ENCODE measurements at places on chromosomes 2 and 18.
A peak's percentile ranks its signal among the peaks of the same experiment; 100 is the strongest.

GRCh38 chr2:55917117-55917516 is 6.5 kb downstream of the EFEMP1 start:
- DNase-seq: no peak

GRCh38 chr18:57741273-57741672 is 61.8 kb downstream of the ATP8B1 start:
- no peak for DNase-seq

DNA sequence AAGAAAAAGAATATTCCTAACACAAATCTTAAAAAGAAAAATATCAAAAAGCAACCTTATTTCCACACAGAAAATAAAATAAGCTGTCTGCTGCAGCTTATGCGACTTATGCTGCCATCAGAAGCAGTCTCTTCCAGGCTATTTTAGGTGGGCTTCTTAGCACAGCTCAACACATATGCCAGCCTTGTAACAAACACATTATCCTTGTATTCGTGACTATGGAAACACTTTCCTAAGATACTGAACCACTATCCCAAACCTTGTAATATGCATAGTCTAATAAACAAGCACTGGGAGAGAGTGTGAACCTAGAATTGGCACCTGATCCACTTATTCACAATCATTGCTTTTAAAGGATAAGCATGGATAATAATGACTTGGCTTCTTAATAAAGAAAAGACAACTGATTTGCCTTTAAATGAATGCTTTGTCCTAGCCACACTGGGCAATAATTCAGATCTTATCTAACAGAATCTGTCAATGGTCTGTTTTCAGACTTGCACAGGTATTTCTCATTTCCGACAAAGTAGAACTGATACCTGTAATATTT is 40.0 kb upstream of the RNU4ATAC start:
- no peak for DNase-seq

DNA sequence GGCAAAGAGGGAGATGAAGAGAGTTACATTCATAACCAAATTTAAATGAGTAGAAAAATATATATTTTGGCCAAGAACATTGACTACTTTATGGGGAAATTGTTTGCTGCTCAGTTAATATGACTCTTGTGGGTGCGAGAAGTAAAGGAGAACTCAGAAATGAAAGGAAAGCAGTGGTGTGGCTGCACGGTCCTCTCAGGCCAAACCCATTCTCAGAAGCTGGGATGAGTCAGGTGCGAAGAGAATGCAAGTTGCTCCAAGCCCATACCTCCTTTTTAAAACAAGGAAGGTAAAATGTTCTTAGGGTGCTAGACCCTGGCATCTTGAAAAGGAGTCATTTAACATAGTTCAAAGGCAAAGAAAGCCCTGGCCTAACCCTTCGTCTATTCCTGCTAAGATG is 258.6 kb downstream of the RAD51AP2 start:
- no peak for DNase-seq

- DNase-seq: no peak
Observed at GRCh38 chr2:168190590-168191336, 56.6 kb downstream of the STK39 start.

GRCh38 chr2:102737431-102737830 is 24.4 kb upstream of the TMEM182 start:
- DNase-seq: no peak

GRCh38 chr2:197801033-197801432 is 3.4 kb upstream of the PLCL1 start:
- DNase-seq: no peak

- peak; percentile 78 for DNase-seq
Observed at GRCh38 chr2:29920130-29920577, 1.2 kb downstream of the ALK start.

DNA sequence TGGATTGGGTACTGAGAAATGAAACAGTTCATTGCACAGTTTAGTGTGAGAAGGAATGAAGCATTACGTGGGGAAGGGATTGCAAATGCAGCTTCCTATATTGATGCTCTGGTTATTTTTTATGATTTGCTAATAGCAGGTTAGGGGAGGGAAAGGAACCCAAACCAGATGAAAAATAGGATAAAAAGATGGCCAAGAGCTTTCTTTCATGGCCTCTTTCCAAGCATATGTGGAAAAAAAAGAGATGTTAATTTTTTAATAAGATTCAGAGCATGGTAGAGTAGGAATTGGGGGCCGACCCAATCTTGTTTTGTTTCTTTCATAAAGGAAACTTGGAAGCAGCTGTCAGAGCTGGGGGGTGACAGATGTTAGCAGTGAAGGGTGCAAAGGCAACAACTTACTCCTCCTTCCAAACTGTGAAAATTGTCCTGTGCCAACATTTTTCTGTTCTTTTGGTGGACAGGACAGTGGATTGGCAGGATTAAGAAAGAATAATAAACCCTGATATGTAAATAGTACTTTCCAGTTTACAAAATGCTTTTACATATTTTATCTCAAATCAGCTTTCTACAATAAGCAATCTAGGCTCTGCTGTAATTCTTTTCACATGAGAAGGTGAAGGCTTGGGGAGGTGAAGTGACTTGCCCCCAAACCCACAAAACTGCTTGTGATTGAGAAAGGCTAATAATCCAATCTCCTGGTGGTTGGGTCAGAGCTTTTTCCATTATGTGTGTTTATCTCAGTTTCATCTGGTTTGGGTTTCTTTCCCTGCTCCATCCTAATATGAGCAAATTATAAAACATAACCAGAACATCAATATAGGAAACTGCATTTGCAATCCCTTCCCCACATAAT is 270.1 kb downstream of the ETAA1 start:
- no peak for DNase-seq

GRCh38 chr2:127841466-127842178 is 16.3 kb downstream of the POLR2D start:
- DNase-seq: no peak

- DNase-seq: peak; percentile 58
Observed at GRCh38 chr18:62523631-62524439, 1.0 kb downstream of the ZCCHC2 start.

DNA sequence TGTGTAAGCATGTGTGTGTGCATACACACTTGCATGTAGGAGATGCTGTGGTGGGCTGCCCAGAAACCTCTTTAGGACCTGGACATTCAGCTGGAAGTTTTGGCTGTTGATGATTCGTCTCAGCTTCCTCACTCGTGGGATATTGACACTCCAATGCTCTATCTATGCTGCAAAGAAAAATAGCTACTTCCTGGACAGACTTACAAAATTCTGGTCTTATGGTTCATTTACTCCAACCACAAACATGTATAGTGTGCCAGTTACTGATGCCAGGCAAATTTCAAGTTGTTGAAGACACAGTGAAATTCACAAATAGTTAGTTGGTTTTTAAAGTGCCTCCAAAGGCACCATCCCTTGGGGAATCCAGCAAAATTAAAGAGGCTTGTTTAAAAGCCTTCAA is 882.6 kb downstream of the CPS1 start:
- no peak for DNase-seq

- no peak for DNase-seq
Observed at GRCh38 chr2:25966531-25967270, 15.6 kb downstream of the KIF3C start.

DNA sequence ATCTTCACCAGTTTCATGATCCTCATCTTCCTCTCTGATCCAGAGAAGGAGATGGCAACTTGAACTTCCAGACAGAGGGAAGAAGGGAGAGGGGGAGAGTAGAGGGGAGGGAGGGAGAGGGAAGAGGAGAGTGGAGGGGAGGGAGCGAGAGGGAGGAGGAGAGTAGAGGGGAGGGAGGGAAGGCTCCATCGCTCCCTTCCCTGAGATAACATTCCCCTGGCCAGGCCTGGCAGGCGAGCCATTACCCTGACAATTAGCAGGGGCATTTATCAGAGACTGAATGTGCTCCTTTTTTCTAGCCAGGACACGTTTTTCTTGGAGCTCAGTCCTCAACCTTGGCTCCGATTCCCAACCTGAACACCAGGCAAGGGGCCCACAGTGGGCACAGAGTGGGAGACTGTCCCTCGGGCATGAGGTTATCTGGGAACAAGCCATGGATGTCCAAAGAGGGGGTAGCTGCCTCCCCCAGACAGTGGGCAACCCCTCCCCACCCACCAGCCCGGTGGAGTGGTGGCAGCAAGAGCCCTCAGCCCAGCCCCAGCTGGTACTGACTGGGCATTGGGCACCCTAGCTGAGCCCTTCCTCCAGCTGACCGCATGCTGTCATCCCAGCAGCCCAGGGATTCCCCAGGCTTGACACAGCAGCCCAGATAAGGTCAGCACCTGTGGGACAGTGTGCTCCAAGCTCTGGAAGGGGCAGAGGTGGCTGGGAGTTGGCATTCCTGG is 81.8 kb downstream of the TNS1 start:
- no peak for DNase-seq

GRCh38 chr2:147760984-147761383 is 83.8 kb upstream of the ACVR2A start:
- no peak for DNase-seq

- no peak for DNase-seq
Observed at GRCh38 chr2:163601377-163601776, 134.4 kb downstream of the FIGN start.

DNA sequence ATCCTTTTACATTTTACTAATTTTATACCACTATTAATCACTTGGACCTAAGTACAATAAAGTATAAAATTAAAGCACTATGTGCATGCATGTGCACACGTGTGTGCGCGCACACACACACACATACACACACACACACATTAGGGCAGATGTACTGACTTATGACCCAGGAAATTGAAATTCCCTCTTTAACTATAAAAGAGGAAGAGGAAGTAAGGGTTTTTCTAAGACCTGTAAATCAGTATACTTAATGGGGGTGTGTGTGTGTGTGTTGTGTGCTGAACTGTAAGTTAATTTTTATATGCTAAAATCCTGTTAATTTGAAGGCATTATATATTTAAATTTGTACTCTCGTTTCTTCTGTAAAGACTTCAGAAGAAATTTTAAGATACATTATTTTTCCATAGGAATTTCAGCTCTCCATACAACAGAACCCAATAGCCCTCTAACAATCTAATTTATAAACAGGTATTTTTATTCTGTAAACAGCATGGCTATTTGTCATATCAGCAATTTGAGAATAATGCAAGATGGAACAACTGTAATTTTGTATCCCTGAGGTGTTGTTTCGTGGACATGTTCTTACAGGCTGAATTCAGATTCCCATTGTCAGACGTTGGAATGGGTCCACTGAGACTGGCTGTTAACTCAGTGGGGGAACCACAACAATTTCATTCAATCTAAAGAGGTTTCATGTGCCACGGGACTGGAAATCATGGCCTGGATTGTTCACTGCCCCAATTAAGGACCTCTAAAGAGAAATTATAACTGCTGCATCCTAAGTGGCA is 90.9 kb downstream of the PLA2R1 start:
- no peak for DNase-seq

DNA sequence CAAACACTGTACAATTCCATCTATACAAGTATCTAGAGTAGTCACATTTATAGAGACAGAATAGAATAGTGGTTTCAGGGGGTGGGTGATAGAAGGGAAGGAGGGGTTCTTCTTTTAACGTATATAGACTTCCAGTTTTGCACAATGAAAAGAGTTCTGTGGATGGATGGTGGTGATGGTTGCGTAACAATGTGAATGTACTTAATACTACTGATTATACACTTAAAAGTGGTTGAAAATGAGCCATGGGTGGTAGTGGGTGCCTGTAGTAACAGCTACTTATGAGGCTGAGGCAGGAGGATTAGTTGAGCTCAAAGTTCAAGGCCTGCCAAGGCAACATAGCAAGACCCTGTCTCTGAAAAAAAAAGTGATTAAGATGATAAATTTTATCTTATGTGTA is 85.8 kb downstream of the SETBP1 start:
- no peak for DNase-seq

DNA sequence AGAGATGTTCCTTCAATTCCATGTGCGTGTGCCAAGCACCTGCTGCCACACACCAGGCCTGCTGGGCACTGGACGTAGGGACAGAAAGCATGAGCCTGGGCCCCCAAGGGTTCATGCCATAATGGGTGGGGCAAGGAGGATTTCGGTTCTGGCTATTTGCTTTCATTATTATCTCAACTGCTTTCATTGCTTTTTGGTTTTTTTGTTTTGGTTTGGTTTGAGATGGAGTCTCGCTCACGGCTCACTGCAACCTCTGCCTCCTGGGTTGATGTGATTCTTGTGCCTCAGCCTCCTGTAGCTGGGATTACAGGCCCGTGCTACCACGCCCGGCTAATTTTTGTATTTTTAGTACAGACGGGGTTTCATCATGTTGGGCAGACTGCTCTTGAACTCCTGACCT is 57.2 kb downstream of the SF3B1 start:
- no peak for DNase-seq

- no peak for DNase-seq
Observed at GRCh38 chr18:67783196-67783946, 266.9 kb upstream of the DSEL start.

GRCh38 chr2:62687636-62688035 is 17.9 kb upstream of the EHBP1 start:
- no peak for DNase-seq

- DNase-seq: no peak
Observed at GRCh38 chr2:148935791-148936190, 60.8 kb downstream of the KIF5C start.

GRCh38 chr2:108855194-108855593 is 68.6 kb downstream of the CCDC138 start:
- DNase-seq: no peak

GRCh38 chr2:138649571-138649970 is 130.6 kb downstream of the NXPH2 start:
- no peak for DNase-seq

GRCh38 chr2:210428393-210429179 is 48.0 kb downstream of the LANCL1 start:
- DNase-seq: no peak

GRCh38 chr18:55161916-55162315 is 202.7 kb upstream of the CCDC68 start:
- no peak for DNase-seq

GRCh38 chr2:230640540-230641011 is 72.1 kb upstream of the CAB39 start:
- DNase-seq: no peak

All from femur (tissue), 1 donor.